ENCODE measurements at places on chromosomes 6 and 20.
A peak's percentile ranks its signal among the peaks of the same experiment; 100 is the strongest.

DNA sequence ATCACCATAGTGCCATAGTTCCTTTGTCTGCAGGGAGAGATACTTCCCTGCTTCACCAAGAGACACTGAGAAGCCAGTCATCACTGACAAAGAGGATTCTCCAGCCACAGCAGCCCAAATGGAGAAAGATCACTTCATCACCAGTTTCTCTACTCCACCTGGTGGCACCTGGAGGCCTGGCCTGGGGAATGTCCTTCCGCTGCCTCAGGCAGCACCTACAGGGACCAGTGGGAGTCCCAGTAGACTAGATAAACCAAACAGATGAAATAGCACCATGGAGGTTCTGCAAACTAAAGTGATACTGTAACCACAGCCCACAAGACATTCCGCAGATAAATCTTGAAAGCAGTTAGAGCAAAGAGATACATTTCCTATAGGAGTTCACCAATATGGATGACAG, 266.5 kb downstream of the C6orf118 start:
- DNase-seq: no peak

DNA sequence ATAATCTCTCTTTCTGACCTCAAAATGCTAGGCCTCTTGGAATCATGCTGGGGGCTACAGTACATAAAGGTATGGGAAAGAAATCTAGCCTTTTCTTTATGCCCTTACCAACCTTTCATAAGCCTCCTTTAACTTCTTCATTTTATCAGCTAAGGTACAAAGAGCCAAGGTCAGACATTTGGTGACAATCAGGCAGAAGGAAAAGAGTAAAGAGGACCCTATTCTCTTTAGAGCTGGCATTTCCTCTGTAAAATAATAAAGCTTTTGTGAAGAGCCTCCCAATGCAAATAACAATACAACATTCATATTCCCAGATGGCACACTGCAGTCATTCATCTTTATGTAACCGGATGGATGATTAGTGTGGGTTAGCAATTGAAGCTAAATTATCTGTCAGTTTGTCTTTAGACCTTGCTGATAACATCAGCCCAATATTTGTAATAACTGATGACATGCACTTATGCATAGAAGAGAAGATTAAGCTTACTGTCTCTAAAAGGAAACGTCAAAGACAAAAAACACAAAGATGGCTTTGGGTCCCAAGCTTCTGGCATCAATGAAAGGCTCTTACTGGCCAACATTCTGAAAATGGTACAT, 163.1 kb downstream of the IBTK start:
- no peak for DNase-seq

DNA sequence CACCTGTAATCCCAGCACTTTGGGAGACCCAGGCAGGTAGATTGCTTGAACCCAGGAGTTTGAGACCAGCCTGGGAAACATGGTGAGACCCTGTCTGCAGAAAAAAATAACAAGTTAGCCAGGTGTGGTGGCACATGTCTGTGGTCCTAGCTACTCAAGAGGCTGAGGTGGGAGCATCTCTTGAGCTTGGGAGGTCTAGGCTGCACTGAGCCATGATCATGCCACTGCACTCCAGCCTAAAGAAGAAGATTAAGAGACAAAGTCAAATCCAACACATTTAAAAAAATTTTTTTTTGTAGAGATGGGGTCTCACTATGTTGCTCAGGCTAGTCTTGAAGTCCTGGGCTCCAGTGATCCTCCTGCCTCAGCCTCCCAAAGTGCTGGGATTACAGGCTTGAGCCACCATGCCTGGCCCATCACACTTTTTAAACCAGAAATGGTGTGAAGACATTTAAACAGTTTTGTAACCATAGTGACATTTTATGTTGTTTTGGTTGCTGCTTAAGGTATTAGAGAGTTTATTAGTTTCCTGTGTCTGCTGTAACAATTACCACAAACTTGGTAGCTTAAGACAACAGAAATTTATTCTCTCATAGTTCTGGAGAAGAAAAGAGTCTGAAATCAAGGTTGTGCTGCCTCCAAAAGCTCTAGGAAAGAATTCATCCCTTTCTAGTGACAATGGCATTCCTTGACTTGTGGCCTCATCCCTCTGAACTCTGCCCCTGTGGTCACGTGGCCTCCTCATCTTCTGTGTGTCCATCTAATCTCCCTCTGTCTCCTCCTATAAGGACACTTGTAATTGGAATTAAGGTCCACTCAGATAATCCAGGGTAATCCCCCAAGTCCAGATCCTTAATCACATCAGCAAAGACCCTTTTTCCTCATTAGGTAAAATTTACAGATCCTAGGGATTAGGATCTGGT, 104.6 kb upstream of the TNFAIP3 start:
- DNase-seq: no peak

- no peak for DNase-seq
Observed at GRCh38 chr6:158237656-158238055, 69.5 kb downstream of the GTF2H5 start.

DNA sequence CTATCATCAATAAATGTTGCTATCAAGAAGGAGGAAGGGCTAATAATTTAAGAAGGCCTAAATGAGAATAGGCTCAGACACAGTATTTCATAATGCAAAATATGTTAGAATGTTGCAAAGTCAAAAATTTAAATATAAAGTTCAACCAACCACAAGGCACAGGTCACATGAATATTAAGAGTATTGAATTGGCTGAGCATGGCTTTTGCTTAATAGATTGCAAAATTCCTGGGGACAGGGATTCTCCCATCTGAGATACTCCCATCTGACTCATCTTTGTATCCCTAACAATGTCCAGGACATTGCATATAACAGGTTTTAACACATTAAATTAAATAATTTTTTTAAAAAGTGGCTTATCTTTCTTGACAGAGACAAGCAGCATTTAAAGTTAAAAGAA, 32.9 kb upstream of the UTRN start:
- no peak for DNase-seq

DNA sequence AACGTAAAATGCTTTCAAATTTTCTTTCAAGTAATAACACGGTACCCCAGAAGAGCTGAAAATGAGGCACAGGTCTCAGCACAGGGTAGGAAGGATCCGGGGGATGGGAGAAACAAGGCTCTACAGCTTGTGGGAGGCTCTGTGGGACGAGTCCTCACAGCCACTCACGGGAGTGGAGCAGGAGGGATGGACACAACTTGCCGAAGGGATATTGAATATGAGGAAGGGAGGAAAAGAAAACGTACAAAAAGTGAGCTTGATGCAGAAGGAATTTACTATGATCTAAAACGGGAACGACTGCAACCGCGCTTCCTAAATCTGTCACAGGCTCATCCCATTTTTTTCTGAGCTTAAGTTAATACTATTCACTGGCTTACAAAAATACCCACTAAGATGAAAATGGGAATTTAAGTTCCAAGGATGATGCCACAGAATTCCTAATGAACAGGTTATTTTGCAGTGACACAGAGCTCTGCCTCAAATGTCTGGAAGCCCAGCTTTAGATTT, 72.9 kb downstream of the FYN start:
- no peak for DNase-seq

- no peak for DNase-seq
Observed at GRCh38 chr6:44028789-44029310, 98.4 kb downstream of the MRPL14 start.

DNA sequence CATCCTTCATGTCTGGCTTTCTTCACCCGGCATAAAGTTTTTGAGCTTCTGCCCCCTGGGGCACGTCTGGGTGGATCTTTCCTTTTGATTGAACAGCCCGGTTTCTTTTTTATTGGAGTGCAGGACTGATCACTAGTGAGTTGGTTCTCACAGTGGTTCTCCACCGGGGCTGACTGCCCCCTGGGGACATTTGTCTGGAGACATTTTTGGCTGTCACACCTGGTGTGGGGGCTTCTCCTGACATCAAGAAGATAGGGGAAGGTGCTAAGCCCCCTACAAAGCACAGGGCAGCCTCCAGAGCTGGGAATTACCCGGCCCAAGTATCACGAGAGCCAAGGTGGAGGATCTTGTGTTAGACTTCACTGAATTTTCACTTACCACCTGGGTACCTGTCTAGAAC, 25.7 kb upstream of the IRF4 start:
- no peak for DNase-seq

DNA sequence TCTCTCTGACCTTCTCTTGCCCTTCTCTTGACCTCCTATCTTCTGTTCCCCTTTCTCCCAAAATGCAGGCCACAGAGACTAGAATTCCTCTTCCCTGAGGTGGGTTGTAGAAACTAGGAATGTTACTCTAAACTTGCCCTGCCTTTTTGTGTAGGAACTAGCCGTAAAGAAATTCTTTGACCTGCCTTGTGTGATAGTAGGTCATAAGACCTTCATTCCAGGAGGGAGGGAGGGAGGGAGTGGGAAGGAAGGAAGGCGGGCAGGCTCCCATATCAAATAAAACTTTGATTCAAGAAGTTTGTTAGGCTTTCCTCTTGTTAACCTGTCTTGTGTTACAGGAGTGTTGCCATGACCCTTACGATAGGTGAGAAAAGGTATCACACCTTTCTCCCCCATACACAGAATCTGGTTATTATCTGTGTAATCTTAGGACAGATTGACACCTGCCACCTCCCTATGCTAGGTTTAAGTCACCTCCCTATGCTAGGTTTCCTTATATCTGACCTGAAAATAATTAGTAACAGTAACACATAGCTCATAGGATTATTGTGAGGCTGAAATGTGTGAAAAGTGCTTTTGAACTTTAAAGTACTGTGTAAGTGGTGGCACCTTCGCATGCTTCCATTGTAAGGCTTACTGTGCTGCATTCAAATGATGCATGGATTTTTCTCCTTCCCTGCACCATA, 32.6 kb upstream of the FUCA2 start:
- DNase-seq: no peak

DNA sequence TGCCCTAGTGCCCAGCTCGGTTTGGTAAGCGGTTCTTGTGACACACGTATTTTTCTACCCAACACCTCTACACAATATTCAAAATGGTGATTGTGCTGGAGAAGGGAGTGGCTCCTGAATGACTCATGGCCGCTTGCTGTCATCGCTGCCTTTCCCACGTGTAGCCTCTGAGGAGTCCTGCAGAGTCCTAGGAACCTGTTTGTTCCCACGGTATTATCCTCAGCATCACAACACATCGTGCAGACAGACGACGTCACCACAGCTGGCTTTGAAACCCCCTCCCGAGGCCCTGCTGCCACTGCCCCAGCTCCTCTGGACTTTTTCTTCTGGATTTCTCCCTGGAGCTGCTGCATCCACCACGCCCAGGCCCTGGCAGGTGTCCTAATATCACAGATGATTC, 353.5 kb downstream of the SMOC2 start:
- no peak for DNase-seq

DNA sequence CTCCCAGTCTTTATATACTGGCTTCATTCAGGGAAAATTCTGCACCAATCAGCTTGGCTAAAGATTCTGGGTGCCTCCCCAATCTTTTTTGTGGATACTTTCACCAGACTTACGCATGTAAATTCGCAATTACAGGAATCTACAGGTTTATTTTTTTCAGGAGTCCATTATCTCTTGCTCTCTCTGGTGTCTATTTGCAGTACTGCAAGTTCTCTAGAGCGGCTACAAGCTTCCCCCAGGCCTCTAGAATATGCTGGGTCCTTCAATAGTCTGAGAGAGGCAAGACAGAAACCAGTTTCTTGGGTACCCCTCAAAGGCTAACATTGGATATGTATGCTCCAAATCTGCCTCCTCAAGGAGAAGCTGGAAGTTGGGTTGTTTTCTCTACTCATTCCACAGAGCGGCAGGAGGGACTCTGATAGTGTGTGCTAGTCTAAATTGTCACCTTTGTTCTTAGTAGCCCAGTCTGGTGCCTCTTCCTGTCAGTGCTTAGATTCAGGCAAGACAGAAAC, 58.5 kb downstream of the SUN5 start:
- peak; percentile 63 for DNase-seq

- no peak for DNase-seq
Observed at GRCh38 chr6:14128012-14128411, 10.4 kb downstream of the CD83 start.

GRCh38 chr6:126433927-126434326, 94.0 kb downstream of the CENPW start:
- no peak for DNase-seq

DNA sequence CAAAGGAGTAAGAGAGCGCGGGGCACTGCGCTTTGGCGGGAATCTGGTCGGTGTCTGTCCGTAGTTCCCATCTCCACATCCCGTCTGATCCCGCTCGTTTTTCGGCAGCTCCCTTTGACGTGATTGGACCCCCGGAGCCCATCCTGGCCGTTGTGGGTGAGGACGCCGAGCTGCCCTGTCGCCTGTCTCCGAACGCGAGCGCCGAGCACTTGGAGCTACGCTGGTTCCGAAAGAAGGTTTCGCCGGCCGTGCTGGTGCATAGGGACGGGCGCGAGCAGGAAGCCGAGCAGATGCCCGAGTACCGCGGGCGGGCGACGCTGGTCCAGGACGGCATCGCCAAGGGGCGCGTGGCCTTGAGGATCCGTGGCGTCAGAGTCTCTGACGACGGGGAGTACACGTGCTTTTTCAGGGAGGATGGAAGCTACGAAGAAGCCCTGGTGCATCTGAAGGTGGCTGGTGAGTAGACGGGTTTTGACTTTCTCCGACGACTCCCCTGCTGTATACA, 1.4 kb downstream of the BTN1A1 start:
- peak; percentile 8 for DNase-seq

DNA sequence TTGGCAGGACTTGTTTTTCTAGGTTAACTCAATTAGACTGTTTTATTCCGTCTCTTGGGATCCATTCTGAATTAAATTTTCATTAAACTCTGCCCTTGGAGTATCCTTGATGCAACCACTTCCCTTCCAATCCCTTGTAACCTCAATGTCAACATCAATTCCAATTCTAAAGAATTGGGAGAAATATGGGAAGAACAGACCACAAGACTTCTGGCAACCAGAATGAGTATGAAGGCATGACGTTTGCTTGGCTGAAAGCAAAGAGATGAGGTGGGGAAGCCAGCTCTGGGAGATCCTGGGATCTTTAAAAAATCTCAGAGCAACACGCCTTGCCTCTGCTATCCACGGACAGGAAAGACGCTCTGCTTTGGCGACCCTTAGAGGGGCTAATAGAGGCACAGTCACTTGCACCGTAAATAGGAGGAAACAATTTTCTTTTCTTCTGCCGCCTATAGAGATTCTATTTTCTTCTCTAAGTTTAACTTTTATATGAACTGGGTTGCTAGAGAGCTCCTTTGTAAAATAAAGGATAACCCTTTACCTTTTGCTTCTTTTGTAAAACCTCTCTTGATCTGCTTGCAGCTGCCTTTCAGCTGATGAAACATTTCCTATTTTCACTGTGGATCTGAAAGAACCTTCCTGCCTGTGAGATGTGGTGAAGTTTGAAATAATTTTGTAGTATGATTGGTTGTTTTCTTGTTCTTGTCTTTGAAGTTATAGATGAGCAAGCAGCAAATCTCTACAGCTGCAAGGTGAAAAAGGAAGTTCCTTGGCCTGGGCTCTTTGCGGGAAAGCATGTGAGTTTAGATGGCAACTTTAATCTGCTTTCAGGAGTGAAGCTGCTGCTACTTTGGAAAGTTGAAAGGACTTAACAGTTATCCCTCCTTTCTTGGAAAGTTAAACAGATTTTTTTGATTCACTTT, at the start of gene ASIP:
ASIP (plus strand) TSS at position 731 of the 923 bp plus-strand sequence. CDS start 18,952 bp downstream, outside the sequence.
- DNase-seq: no peak

GRCh38 chr6:52562911-52563310, 13.9 kb downstream of the TRAM2 start:
- DNase-seq: no peak
